ENCODE measurements at places on chromosomes 6 and 20.

DNA sequence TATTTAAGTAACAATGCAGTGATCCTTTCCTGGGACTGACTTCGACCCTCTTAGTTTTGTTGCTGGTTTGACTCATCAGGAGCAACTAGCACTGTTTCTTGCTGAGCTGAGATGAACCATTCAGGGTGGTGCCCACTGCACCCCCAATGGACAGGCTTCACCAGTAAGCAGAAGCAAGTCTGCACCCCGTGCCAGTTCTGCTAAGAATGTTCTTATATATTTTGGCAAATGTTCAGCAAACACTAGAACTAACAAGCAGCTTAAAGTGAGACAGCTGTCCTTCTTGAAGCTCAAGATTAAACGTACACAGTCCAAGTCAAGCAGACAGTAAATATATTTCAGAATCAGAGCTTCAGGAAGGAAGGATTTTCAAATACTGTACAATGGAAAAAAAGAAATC lies 561.3 kb upstream of the CDH4 start:
- DNase-seq: no peak

GRCh38 chr20:24956001-24956841 lies 7.2 kb downstream of the CST7 start:
- no peak for DNase-seq

DNA sequence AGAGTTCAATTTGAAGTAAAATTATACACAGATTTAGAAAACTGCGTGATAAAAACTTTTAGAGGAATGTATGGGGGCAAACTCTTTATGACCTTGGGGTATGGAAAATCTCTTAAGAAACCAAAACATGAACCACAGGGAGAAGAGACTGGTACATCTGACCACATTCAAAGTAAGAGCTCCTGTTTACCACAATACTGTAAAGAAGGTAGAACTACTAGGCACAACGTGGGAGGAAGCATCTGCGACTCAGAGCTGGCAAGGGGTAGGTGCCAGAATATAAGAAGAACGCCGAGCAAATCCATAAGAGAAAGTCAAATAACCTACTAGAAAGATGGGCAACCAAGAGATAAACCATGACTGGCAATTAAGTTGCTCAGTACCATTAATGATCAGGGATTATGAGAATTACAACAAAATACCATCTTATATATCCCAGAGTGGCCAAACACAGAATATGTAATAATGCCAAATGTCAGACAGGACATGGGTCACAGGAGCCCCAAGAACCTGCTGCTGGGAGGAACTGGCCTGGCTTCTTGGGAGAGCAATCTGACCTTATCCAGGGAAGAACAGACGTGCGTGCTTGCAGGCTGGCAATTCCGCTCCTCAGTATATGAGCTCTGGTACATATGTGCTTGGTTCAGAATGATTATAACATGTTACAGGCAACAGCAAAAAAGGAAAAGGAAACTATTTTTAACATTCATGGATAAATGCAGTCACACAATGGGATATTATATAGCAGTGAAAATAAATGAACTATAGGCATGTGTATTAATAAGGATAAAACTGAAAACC lies 50.2 kb downstream of the INSM1 start:
- no peak for DNase-seq

DNA sequence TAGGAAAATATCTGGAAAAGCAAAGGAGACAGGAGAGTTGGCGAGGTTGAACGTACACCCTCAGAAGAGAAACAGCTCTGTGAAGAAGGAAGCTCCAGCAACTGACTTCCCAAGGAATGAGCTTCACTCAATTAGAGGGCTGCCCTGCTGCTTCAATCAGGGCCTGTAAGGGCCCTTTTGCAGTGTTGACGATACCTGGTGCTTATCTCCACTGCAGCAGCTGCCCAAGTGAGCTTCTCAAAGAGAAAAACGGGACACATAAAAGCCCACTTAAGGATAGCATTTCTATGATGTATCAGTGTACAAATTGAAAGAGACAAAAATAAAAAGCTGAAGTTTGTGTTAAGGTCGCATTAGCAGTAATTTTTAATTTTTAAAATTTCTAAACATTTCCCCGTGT lies 16.4 kb downstream of the SEC63 start:
- no peak for DNase-seq

DNA sequence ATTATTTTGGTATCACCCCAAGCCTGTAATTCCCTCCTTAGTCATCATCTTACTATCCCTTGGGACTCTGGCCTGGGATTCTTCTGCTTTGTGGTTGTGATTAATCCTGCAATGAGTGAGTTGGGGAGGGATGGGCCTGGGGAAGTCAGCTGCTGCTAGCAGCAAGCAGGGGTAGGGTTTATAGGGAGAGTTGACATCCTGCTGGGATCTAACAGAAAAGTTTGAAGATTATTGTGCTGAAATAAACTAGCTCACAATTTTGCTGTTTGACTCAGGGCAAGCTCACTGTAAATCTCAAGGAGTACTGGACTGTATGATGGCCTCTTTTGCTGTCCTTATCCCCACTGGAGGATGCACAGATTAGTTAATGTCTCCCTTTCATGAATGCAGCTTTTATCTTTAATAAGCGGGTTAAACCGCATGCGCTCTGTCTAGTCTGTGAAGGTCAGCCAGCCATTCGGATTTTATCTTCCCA lies 83.4 kb downstream of the JARID2 start:
- DNase-seq: no peak

Measured in stimulated activated CD8-positive, alpha-beta memory T cell treated with anti-CD3 and anti-CD28 coated beads, Interleukin-4, amount 100 ng/mL, for 1 hour (primary cell).